ENCODE measurements at places on chromosomes 12 and 14.
A peak's percentile ranks its signal among the peaks of the same experiment; 100 is the strongest.

- DNase-seq = no peak
Measured at GRCh38 chr12:62697893-62698292, 231.3 kb downstream of the MON2 start.

GRCh38 chr14:95396221-95396620 is 76.5 kb upstream of the CLMN start:
- no peak for DNase-seq

DNA sequence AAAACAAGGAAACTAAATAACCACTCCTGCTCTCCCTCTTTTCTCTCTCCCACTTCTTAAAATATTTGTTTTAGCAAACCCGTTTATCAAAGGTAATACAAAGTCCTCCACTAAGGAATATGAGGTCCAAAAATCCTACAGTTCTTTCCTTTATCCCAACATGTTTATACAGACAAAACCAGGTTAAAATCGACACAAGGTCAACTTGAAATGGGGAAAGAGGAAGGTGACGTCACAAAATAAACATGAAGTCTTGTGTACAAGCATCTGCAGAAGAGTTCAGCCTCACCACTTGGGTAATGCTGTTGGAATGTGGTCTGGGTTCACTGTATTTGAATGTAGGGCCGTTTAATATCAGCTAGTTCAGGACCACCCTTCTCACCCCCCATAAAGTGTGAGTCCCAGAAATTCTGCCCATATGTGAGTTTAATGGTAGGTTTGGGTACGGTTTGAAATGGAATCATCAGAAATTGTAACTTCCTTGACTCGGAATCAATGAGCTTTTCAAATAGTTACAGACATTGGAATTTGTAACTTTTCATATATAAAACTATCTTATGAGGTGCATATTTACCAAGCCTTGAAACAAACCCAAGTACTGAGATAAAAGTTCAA is 120.0 kb upstream of the SLC38A2 start:
- no peak for DNase-seq

- DNase-seq = no peak
Measured at GRCh38 chr12:67742461-67742860, 93.9 kb downstream of the DYRK2 start.

GRCh38 chr14:66509874-66510273 is 1.9 kb downstream of the GPHN start:
- no peak for DNase-seq

DNA sequence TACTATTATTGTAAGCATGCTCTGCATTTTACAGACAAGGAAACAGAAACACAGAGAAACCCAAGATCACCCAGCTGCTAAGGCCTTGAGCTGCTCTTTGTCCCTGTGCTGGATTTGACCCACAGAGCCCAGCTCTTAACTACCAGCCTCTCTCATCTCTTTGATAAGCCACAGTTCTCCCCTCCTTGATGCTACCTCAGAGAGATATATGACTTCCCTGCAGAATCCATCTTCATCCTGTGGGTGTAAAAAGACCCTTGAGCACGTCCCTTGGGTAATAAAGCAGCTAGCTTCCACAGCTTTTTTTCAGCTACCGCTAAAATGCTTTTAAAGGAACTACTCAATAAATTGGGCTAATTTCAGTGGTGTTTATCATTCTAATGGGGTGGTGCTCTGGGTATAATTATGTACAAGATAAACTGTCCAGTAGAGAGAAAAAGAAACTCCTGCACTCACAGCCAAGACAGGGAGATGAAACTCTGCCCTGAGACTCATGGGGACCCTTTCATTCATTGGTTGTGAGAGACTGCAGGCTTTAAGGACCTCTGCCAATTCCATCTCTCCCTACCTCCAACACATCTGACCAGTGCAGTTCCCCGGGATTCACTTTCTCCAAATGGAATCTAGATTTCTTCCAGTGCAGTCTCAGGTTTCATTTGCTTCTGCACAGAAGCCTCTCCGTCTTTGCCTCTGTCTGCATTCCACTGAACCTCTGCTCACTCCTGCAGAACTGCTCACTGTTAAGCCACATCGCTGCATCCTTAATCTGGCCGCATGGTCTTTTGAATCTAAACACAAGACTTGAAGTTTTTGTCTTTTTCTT is 24.7 kb upstream of the NTF3 start:
- DNase-seq = no peak

- DNase-seq = no peak
Measured at GRCh38 chr14:28782301-28782700, 15.7 kb downstream of the FOXG1 start.

DNA sequence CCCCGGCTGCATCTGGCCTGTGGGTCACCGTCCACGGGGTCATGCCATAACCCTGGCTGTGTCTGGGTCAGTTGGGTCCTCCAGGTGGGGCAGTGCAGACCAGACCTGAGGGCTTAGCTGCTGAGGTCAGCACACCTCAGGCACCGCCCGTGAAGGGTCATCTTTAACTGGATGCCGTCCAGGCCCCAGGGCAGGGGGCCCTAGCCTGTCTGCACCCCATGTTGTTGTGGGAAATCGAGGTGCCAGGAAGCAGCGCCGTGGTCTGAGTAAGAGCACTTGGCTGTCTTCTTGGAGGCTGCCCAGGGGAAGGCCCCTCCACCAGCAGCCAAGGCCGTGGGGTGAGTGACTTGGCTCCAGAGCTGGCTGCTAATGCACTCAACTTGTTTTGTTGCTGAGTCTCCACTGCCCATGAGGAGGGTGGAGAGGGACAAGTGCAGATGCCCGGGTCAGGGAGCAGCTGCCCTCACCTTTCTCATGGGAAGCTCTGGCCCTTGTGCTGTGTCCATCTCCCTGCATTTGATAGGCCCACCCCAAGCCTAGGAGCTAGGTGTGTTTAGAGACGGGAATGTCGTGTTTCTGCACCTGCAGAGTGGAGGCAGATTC is 317.2 kb downstream of the TMEM121 start:
- no peak for DNase-seq

DNA sequence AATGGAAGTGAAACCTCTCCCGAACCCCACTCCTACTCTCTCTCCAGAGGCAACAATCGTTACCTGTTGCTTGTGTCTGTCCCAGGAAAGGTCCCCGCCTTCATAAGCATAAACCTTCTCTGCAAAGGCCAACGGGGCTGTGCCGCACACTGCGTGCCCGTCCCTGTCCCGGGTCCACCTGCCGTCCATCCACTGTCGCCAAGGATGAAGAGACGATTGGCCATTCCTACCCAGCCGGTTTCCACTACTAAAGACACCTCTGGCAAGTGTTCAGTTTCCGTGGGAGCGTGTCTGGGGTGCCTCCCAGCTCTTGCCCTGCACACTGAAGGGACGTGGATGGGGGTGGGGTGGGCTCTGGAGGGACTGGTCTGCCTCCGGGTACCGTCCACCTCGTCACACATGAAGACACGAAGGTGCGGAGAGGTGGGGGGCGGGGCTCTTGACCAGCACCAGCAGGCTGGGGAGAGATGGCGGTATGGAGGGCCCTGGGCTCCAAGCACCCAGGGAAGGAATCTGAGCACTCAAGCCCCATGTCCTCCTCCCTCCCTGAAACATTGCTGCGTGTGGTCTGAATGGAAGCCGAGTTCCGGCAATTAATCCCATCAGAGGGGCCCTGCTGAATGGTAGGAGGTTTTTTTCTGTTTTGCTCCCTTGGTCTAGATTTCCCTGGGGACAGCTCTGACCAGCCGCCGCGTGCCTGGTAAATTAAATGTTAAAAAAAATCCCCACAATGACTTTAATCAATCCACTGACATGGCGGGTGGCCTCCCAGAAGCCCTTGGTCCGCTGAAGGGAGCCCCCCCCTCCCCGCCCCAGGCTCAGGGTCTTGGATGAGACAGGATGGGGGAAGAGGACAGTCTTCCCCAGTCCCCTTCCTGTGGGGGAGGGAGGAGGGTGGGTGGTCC is 4.1 kb upstream of the KIF26A start:
- DNase-seq = no peak

- DNase-seq = no peak
Measured at GRCh38 chr14:22565391-22565945, 23.6 kb downstream of the DAD1 start.

- DNase-seq = no peak
Measured at GRCh38 chr12:109580684-109581333, 7.2 kb downstream of the MVK start.

DNA sequence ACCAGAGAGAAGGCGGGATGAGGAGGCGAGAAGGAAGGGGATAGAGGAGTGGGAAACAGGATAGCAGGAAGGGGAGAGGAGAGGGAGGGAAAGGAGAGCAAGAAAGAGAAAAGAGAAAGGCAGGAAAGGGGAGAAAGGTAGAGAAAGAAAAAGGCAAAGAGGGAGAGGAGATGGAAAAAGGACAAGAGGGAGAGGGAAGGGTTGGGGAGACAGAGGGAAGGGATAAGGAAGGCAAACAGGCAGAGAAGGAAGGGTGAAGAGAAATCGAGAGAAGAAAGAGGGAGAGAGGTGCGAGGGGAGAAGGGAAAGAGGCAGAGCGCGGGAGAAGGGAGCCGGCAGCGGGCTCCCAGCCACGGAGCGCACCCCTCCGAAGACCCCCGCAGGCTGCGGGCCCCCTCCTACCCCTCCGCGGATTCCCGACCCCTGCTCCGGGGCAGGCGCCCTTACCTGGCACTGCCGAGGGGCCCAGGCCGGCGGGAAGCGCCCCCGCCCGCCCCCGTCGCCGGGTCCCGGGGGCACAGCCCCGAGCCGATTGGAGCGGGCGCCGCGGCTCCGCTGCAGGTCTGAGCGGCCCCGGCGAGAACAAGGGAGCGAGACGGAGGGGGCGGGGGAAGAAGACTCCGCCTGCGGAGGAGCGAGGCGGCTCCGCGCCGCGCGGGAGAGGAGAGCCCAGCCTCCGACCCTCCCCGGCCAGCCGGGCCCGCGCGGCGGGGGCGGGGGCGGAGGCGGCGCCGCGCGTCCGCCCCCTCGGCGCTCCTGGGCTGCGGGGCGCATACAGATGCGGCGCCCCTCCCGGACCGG is at the start of gene CDH24:
TSS of gene CDH24 (minus strand) at position 565 of the 801 bp plus-strand sequence. CDS start 1,787 bp downstream, outside the sequence.
- DNase-seq = peak; percentile 57

DNA sequence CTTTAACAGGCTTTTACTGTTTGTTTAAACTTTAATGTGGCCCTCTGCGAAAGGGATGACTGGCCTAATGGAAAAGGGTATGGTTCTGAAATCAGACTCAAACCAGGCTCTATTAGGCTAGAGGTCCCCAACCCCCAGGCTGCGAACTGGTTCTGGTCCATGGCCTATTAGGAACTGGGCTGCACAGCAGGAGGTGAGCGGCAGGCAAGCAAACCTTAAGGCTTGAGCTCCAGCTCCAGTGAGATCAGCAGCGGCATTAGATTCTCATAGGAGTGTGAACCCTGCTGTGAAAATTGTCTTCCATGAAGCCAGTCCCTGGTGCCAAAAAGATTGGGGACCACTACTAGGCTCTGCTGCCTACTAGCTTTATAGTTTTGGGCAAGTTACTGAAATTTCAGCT is 11.1 kb downstream of the GALNT4 start:
- DNase-seq = no peak
